HS-27A (cell line): ENCODE measurements at places on chromosomes 7 and 10.

- DNase-seq: no peak
Measured at GRCh38 chr10:127306479-127306878, 110.1 kb upstream of the INSYN2A start.

DNA sequence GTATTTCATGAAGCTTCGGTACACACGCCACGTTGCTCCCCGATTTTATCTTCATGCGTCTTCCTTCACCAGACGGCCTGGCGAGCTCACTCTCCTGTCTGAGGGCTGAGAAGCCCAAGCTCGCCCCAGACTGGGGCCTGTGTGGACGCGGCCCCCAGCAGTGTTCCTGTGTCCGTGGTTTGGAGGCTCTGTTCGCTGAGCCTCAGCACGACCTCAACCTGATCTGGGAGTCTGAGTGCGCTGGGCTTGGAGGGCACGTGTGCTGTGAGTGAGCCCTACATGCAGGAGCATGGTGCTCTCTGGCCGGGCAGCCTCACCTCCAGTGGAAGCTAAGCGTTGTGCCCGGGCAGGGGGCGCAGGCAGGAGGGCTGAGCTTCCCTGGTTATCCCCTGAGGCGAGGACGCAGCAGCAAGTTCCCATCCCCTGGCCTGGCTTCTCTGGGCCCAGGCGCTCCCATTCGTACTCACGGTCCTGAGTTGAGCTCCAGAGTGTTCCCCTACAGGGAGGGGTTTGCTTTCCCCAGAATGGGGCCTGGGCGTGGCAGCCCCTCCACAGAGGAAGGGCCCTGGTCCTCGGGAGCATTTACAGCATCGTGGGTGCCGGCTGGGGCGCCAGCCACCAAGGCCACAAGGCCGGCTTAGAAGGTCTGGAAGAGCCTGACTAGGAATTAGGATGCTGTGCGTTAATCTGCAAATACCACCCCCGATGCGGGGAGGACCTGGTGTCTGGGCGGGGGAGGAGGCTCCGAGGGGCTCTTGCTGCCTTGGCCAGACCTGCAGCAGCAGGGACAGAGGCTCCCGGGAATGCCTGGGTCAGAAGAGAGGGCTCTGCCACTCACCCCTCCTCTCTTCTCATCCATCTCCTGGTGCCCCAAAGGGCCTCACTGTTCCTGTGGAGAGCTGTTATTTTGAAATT is 400.6 kb downstream of the DNAJB6 start:
- no peak for DNase-seq

DNA sequence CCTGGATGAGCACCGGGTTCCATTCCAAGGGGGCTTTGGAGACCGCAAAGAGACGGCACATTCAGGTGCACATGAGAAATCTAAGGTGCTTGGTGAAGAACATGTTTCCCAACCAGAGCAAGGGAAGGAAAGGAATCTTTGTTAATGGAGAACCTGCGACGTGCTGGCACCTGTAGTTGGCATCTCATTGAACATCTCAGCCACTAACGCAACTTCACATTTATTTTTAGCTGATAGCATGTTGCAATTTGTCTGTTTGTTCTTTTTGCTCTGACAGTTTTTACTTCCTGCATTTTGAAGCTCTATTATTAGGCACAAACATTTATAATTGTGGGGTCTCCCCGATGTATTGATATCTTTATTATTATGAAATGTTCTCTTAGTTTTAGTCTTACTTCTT is 316.7 kb downstream of the TCERG1L start:
- no peak for DNase-seq

DNA sequence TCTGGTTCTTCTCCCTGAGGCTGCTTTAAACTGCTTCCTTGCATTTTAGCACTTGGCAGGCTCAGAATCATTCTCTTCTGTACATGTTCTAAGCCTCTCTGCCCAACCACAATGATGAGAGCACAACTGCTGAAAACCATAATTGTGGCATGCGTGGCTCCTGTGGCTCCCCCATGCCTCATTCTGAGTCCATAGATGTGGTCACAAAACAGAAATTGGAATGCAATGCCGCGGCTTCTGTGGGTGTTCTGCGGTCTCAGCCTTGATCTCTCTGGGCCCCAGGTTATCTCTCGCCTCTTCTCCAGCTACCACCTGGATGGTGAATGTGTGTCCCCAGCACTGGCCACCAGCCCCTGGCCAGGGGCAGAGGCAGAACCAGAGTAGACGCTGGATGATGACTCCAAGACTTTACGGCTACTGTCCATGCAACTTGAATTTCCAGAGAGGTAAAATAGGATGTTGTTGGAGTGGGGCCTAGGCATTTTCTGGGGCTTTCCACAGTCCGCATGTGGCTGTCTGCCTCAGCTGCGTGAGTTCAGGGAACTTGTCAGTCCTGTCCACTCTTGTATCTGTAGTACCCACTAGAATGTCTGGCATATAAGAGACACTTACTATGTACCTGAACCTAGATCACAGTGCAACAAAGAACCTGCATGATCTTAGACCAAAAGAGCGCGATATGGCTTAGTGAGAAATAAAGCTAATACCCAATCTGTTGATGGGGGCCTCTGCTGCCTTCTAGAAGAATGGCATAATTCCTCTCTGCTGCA is 52.4 kb upstream of the ADRB1 start:
- DNase-seq: no peak

DNA sequence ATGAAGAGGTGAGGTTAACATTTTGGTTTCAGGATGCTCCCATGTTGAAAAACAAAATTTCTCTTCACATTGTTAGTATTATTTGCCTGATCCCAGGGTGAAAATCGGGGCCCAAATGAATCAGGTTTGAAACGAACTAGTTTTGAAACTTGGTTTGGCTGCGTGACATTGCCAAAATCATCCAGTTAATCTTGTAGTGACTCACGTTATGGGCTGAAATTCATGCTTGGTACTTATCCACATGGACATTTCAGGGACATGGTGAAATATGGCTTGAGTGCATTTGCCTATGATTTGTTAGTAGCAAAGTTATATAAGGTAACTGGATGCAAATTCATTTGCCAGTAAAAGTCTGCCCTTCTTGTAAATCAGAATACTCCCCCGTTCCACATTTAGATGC is 97.3 kb downstream of the CFAP58 start:
- DNase-seq: no peak

DNA sequence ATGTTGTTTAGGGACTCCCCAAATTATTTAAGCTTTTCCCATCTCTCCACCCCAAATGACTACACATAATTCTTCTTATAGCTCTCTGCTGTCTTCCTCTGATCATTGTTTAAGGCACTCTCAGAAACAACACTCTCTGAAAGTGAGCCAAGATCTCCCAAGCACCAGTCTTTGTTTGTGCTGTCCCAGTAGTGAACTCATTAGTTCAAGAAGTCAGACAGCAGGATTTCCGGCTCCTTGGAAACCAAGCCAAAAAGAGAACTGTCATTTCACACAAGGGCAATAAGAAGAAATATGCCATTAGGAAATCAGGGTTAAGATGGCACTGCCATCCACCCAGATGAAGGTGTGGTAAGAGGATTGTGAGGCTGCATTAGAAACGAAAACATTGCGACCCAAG is 83.1 kb downstream of the FZD1 start:
- no peak for DNase-seq
